ENCODE measurements at places on chromosomes 7 and 10. TPM values are rescaled to one million over a fixed set of nuclear protein-coding genes. Genes with fewer than 3 reads are reported as not detected.

DNA sequence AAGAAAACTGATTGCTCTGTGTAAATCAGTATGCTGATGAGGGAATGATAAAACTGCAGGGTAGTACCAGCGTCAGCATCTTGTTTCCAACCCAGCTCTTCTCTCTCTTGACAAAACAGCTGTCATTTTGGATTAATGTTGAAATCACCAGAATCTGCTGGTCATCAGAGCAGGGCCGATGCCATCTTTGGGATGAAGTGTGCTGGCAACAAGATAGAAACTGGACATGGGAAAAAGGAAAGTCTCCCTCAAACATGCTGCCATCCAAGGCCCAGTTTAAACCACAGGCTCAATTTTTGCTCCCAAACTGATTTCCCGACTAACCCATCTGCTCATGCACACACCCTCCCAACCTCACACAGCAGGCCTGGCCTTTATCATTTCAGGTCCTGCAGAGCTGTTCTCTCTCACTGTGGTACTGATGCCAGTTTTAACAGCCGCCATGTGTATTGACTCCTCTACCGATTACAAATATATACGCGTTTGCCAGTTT, 285.2 kb downstream of the AUTS2 start:
- no peak for DNase-seq

GRCh38 chr10:49484486-49485235, 54.3 kb downstream of the ERCC6 start:
- DNase-seq, result no peak

The HOXA3 gene
- 11.4 TPM for polyA plus RNA-seq

The THSD7A gene
- 4.5 TPM for polyA plus RNA-seq

The TFAM gene
- polyA plus RNA-seq, result 15.8 TPM

The CREB5 gene
- 6.5 TPM for polyA plus RNA-seq

The TMEM270 gene
- polyA plus RNA-seq, result 0.09 TPM

DNA sequence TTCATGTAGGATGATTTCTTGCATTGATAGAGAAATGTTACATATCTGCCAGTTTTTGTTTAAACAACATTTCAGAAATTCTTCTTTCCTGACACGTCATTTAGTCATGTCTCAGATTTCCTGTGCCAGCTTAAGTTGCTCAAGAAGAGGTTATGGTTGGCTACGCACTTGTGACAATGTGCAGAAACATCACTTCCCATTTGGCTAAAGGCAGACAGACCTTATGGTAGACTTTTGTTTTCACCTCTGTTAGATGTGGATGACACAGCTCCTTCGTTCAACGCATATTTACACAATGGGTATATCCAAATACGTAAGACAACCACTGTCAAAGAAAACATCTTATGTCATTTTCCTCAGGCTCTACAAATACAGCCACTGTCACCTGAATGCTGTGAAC, 125.8 kb downstream of the DOCK4 start:
- DNase-seq, result no peak

- no peak for DNase-seq
Measured at GRCh38 chr10:114556236-114557122, 101.6 kb downstream of the ABLIM1 start.

GRCh38 chr7:47787249-47788069, 160.8 kb downstream of the PKD1L1 start:
- no peak for DNase-seq

- DNase-seq, result no peak
Measured at GRCh38 chr10:35745617-35746403, 103.7 kb upstream of the FZD8 start.

DNA sequence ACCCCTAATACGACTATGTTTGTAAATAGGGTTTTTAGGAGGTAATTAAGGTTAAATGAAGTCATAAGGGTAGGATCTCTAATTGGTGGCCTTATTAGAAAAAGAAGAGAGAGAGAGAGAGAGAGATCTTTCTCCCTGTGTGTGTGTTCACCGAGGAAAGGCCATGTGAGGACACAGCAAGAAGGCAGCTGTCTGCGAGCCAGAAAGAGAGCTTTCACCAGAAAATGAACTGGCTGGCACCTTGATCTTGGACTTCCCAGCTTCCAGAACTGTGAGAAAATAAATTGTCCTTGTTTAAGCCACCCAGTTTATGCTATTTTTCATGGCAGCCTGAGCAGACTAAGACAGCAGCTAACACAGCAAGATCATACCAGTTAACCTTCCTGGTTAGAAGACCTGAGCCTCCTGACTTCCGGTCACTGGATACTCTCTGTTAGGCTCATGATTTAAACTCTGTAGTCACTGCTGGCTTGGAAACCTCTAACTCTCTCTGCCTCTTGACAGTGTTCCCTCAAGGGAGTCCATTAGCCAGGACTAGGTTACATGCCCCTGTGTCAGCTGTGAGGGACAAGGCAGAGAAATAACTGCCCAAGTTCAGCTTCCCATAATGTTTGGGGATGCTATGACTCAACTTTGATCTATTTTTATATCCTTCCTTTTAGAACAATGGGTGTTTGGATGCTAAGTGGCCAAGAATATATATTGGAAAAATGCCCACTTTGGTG, 102.3 kb downstream of the DYNC1I1 start:
- no peak for DNase-seq

- DNase-seq, result no peak
Measured at GRCh38 chr7:17195576-17195975, 102.9 kb upstream of the AHR start.

- no peak for DNase-seq
Measured at GRCh38 chr10:3178042-3178441, 5.5 kb upstream of the PITRM1 start.

GRCh38 chr7:31492086-31492485, 21.8 kb upstream of the ITPRID1 start:
- no peak for DNase-seq

DNA sequence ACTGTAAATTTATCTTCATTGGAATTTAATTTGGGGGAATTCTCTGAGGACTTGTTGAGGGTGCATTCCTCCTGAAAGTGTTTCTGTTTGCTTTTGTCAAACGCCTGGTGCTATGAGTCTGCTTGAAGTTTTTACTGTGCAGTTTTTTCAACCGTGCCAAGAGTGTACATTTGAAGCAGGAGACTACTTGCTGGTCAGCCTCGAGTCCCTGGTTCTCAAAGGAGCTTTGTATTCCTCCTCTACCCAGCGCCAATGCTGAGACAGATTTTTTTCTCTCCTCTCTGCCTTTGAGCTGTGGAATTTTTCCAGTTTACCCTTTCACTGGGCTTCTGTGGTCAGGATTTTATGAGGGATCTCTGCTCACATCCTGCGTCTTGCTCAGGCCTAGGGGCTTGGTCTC, 62.1 kb downstream of the NPY start:
- no peak for DNase-seq

DNA sequence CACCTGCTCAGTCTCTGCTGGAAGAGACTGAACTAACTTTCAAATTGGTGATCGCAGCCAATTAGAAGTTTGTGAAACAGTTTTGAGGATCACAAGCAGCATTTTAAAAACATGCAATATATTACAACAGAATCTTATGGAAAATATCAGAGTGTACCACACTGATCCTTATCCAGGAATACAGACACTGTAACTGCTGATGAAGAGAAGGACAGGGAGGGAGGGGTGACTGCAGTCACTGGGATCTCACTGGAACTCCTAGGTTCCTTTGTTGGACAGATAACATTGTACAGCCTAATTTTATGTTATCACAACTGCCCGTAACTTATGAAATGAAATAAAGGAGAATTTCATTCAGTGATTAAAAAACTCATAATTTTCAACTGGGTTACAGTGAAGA, 6.8 kb upstream of the UBN2 start:
- DNase-seq, result no peak

- DNase-seq, result no peak
Measured at GRCh38 chr7:84076219-84076618, 118.4 kb downstream of the SEMA3A start.

- no peak for DNase-seq
Measured at GRCh38 chr7:45874408-45875131, 1.7 kb upstream of the CCDC201 start.

DNA sequence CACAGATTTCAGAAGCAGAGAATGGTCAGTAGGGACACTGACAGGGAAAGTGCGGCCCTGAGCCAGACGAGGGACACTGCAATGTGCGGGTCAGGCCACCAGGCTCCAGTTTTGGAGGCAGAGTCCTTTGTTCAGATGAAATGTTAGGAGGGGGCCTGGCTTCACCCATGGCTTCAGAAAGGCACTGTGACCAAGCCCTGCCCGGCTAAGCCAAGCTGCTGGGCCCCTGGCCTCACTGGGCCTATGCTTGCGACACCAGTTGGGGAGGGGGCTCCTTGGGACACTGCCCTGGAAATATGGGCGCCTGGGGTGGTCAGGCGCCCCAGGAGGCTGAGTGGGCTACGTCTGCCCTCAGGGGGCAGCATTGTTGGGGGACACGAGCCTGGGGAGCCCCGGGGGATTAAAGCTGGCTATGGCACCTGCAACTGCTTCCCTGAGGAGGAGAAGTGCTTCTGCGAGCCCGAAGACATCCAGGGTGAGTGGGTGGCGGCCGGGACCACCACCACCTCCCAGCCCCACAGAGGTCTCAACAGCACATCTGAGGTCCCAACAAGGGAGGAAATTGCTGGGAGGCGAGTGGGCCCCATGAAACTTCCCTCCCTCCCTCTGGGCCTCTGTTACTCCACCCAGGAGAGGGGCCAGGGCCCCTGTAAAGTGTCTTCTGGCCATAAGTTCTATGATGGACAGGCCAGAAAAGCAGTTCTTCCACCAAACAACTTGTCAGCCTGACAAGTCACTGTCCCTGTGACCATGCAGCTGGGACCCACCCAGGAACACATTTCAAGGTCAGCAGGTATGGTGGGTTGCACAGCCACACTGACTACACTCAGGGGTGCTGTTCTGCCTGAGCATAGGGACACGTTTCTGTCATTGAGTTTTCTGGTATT, 24.8 kb upstream of the CSGALNACT2 start:
- DNase-seq, result no peak

GRCh38 chr7:132580277-132580676, 4.0 kb upstream of the PLXNA4 start:
- no peak for DNase-seq

- no peak for DNase-seq
Measured at GRCh38 chr7:14738086-14738485, 164.5 kb downstream of the DGKB start.

The NUPR2 gene
- polyA plus RNA-seq, result not detected

GRCh38 chr7:134703782-134704181, 57.1 kb downstream of the BPGM start:
- DNase-seq, result no peak

GRCh38 chr10:6207658-6208057, 4.9 kb downstream of the PFKFB3 start:
- no peak for DNase-seq

The COL1A2 gene
- polyA plus RNA-seq, result 1,063 TPM

GRCh38 chr10:133034092-133034491, 53.6 kb upstream of the ADGRA1 start:
- DNase-seq, result no peak

DNA sequence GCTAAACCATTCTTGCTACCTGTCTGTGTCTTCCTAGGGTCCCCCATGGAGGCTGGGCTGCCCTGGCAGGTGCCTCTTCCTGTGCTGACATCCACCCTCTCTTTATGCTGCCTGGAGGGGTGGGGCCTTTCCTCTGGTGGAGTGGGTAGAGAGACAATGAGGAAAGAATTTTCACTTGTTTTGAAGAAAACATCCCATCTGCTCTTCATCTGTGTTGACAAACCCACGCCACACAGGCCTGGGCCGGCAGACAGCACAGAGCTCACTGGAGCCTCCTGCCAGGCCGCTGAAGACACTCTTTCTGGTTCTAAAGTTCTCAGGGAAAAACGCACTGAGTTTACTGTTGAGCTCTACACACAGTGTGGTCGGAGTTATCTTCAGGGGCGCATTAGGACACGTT, 328.2 kb downstream of the GLRX3 start:
- DNase-seq, result no peak

The TMUB1 gene
- polyA plus RNA-seq, result 51.9 TPM

GRCh38 chr7:21934808-21935207, 10.9 kb downstream of the CDCA7L start:
- DNase-seq, result no peak

GRCh38 chr7:25028370-25029021, 48.5 kb upstream of the OSBPL3 start:
- DNase-seq, result peak; percentile 10

DNA sequence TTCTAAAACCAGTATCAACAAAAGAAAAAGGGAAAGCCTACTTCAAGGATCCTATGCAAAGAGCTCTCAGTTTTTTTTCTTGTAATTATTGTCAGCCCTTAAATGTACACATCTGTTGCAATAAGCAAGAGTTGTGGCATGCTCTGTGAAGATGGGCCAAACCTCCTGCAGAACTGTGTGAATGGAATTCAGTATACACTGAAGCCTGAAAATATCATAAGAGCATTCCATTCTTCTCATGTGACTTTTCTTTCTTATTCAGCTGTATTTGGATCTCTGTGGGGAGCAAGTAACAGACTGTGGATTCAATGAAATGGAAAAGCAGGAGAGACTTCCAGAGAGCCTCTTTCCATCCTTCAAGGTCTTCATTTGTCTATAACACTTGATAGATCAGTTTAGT, 130.7 kb downstream of the SAMD9 start:
- no peak for DNase-seq

GRCh38 chr7:92135052-92135889, 994 bp upstream of the CYP51A1 start:
- DNase-seq, result peak; percentile 43

The PVRIG gene
- polyA plus RNA-seq, result 0.77 TPM

The ADRA2A gene
- polyA plus RNA-seq, result 15.0 TPM

GRCh38 chr7:81068-81925, 111.1 kb upstream of the FAM20C start:
- DNase-seq, result no peak

DNA sequence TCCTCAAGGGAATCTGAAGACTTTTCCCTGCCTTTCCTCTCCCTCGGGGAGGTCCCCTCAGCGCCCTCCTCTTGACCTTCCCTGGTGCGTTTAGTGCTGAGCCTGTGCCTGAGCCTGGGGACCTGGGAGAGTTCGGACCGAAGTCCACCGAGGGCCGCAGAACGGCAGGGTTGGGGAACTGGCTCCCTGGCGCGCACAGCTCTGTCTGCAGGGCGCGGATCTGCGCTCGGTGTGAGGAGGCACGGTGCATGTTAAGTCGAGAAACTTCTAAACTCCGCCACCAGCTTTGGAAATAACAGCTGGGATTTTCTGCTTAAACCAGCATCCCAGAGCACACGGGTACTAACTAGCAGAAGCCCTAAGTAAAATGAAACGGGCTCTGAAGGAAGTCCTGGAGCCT, 44.2 kb upstream of the SLC29A4 start:
- no peak for DNase-seq

- DNase-seq, result no peak
Measured at GRCh38 chr10:43584051-43584450, 9.6 kb upstream of the ZNF239 start.

- DNase-seq, result peak; percentile 46
Measured at GRCh38 chr7:91383053-91383904, 119.0 kb downstream of the FZD1 start.

DNA sequence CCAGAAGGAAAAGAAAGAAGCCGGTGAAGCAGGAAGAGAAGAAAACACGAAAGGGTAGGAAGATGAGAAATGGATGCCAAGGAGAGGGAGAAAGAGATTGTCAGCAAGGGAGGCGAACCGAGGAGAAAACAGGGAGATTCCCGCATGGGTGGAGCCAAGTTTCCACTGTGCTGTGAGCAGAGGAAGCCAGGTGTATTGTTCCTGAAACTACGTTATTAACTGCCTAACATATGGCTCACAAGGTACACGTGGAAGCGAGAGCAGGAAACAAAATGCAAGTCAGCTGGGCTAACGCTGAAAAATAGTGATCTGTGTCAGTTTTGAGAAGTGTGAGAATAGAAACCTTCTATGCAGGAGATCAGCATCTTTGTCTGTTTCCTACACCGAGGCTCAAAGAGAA, 20.4 kb upstream of the HIPK2 start:
- no peak for DNase-seq

The ASAH2 gene
- polyA plus RNA-seq, result 0.85 TPM
